ENCODE measurements at places on chromosomes 3 and 15.

DNA sequence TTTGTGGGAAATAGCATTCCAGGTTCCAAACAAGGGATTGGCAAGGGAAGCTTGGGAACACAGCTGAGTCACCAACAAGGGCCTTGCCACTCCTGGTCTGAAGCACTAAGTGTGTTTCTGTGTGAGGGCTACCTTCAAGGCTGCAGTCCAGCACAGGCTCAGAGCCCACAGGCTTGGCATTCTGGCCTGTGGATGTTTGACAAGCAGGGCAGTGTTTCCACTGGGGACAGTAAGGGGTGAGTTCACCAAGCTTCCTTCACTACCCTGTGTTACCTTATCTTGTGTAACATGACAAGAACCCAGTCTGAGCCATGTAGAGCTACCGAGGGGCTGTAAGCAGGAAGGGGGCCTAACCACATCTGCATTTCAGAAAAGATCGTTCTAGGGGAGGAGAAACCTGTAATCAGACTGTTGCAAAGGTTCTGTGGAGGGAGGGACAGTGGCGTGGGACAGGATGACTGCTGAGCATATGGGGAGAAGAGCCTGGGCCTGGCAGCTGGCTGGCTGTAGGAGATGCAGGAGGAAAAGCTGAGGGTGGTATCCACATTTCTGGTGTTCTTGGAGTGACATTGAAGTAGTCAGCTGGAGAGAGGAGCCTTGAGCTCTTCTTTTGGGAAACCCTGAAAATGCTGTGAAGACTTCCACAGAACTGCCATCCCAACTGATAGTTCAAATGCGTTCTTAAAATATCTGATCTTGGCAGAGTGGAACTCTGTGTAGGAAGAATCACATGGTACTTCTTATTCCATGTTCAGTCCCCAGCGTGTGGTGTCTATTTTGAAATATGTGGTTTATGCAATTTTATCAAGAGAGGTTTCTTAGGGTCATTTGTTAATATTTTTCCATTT lies 61.3 kb downstream of the CTDSPL start:
- no peaks in the 10 kb centered on the region for H3K27me3 ChIP-seq
- no peaks in the 10 kb centered on the region for H3K4me1 ChIP-seq
- H3K4me3 ChIP-seq, result no peak overlapping the region
- H3K36me3 ChIP-seq, result no peaks in the 10 kb centered on the region
- DNase-seq, result no peak
- no peak overlapping the region for H3K27ac ChIP-seq

DNA sequence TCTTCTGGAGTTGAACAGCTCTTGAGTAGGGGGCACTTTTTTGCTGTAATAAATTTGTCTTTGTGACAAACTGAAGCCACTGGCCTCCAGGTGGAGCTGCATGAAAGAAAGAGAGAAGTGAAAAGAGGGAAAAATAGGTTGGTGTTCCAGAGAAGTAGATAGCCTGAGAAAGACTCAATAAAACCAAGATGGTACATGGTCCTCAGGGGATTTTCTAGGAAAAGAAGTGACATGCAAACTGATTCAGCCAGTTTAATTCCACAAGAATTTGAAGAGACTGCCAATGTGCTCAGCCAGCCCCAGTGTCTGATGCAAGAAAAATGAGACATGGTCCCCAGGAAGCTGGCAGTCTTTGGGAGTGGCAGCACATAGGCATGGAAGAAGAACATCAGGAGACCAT lies 152.7 kb downstream of the CD47 start:
- H3K27me3 ChIP-seq, result peaks cover 2% of the 10 kb centered on the region
- no peaks in the 10 kb centered on the region for H3K4me1 ChIP-seq
- H3K27ac ChIP-seq, result no peak overlapping the region

DNA sequence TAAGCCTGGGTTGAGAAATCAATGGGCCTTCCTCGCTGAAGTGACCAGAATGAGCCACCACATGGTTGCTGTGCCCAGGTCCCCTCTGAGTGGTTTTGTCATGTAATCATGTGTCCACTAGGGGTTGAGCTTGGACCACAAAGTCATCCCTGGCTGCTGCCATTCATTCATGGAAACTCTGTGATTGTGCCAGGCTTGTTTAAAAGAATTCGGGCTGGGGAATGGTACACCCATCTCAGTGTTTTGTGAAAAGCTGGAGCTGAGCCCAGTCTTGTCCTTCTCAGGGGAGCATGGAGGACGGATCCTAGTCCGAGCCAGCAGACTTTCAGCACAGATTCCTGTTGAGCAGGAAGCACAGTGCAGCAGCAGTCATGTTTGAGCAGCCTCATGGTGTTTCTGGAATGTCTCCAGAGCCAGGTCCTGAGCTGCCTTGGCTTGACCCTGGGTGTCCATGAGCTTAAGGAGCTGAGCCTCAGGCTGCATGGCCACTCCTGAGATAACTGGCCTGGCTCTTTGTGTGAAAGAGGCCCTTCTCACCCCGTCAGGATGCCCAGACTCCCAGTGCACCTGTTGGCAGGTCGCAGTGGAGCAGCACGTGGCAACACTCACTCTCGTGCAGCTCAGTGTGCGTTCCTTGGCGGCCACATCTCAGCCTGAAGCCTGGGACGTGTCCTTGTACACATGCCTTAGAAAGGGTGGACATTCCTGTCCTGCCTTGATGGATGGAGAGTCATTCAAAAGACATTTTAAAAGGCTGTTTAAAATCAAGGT lies 260.3 kb upstream of the TPM1 start:
- H3K4me3 ChIP-seq, result no peak overlapping the region
- H3K36me3 ChIP-seq, result no peaks in the 10 kb centered on the region
- peaks cover 1% of the 10 kb centered on the region for H3K27me3 ChIP-seq
- no peaks in the 10 kb centered on the region for H3K4me1 ChIP-seq

- H3K4me1 ChIP-seq, result no peaks in the 10 kb centered on the region
- no peak overlapping the region for H3K4me3 ChIP-seq
- DNase-seq, result no peak
Observed at GRCh38 chr3:172009803-172010202, 29.6 kb upstream of the FNDC3B start.

DNA sequence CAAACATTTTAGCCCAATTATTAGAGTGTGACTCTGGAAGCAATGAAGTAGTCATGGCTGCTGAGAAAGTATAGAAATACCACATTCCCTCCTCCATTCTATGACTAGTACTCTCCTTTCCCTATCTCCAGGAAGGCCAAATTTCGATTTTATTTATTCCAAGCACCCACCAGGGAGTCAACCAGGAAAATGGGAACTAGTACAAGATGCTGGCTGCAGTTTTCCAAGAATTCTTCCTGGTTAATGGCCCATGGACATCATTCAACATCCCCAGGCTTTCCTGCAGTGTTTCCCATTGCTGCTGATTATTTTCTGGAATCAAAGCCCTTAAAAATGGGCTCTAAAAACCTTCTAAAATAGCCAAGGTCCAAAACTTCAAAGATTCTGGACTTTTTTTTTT lies 247.9 kb upstream of the STT3B start:
- H3K27ac ChIP-seq, result no peak overlapping the region
- no peak for DNase-seq
- H3K4me1 ChIP-seq, result no peaks in the 10 kb centered on the region
- no peaks in the 10 kb centered on the region for H3K36me3 ChIP-seq

GRCh38 chr3:166283840-166284239 lies 446.6 kb upstream of the BCHE start:
- H3K27me3 ChIP-seq, result no peaks in the 10 kb centered on the region
- no peak overlapping the region for H3K4me3 ChIP-seq
- DNase-seq, result no peak
- no peak overlapping the region for H3K27ac ChIP-seq
- H3K36me3 ChIP-seq, result no peaks in the 10 kb centered on the region
- no peaks in the 10 kb centered on the region for H3K4me1 ChIP-seq

GRCh38 chr3:24299246-24299805 lies 195.3 kb downstream of the THRB start:
- DNase-seq, result no peak
- no peak overlapping the region for H3K27ac ChIP-seq
- no peak overlapping the region for H3K4me3 ChIP-seq
- H3K27me3 ChIP-seq, result no peaks in the 10 kb centered on the region

DNA sequence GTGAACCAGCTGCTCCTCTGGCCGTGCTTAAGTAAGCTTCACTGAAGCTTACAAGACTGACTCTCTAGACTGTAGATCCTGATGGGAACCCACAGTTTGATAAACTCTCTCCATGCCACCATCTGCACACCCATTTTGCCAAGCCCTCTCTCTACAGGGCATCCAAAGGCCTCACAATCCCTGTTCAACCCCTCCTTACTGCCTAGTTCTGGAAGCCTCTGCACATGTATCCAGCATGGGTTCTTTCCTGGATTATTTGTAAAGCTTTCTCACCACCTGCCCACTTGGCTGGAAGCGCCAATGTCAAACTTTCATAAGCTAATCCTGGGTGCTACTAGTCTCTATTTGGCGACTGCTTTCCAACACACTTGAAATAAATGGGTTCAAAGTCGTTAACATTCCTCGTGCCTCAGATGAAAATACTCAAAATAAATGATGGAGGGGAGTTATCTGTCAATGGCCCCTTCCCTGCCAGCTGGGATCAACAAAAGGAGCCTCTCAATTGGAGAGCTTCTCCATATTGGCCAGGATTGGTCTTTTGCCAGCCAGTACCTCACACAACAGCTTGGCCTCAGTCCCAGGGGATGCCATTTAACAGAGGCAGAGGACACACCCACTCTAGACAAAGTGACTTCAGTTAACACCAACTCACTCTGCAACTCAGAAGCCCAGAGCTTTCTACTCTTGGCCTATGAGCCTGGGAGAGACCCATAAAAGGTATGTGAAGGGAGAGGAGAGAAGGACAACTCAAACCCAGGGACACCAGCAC lies 48.1 kb downstream of the SH3BP5 start:
- DNase-seq, result no peak
- peaks cover 47% of the 10 kb centered on the region for H3K4me1 ChIP-seq

DNA sequence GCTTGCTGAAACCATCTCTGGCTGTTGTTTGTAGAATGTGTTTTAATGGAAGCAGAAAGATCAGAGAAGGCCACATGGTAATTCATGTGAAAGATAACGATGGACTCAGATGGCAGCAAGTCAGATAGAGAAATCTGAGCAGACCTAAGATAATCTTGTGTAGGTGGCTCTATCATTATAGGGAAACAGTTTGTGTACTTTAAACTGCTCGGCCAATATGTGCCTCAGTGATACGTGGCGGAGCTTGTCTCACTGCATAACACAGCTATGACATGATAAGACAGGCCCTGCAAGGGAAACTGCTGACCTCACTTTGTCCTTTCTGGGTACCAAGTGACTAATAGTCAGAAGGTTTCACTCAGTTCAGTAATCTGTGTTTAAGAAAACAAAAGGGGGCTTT lies 51.0 kb downstream of the MME start:
- H3K4me1 ChIP-seq, result peaks cover 4% of the 10 kb centered on the region
- no peaks in the 10 kb centered on the region for H3K27me3 ChIP-seq
- no peak overlapping the region for H3K27ac ChIP-seq
- DNase-seq, result no peak
- no peaks in the 10 kb centered on the region for H3K36me3 ChIP-seq

DNA sequence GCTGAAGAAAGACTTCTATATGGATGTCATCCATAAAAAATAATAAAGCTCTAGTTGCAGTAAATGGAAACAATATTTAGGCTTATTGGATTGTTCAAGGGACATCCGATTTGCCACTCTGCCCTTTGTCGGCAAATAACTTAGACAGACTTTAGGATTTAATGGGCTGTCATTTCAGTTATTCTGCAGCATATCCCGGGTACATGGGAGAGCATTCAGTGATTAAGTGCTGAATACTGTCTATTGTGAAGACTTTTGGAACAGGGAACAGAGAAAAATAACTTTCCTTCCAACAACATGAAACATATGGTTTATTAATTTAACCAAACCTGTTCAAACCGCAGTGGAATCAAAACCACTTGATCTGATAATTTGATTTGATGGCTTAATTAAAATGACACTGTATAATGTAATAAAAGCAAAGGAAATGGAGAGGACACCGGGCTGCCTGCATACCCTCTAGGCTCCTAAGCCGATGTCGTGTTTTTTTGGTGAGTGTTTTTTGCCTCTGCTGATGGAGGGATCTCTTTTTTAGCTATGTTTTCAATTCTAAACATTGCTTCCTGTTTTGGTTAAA lies 199.3 kb downstream of the FEZF2 start:
- DNase-seq, result no peak
- peaks cover 1% of the 10 kb centered on the region for H3K36me3 ChIP-seq
- no peak overlapping the region for H3K27ac ChIP-seq
- no peaks in the 10 kb centered on the region for H3K4me1 ChIP-seq

GRCh38 chr3:82202269-82202668 lies 440.8 kb upstream of the GBE1 start:
- no peak overlapping the region for H3K4me3 ChIP-seq
- no peak for DNase-seq
- no peaks in the 10 kb centered on the region for H3K27me3 ChIP-seq
- H3K27ac ChIP-seq, result no peak overlapping the region
- no peaks in the 10 kb centered on the region for H3K36me3 ChIP-seq
- no peaks in the 10 kb centered on the region for H3K4me1 ChIP-seq

- no peaks in the 10 kb centered on the region for H3K27me3 ChIP-seq
- H3K4me3 ChIP-seq, result no peak overlapping the region
- H3K27ac ChIP-seq, result no peak overlapping the region
- no peak for DNase-seq
Observed at GRCh38 chr3:112375117-112375516, 42.2 kb downstream of the CD200 start.

- peaks cover 10% of the 10 kb centered on the region for H3K27me3 ChIP-seq
- no peak overlapping the region for H3K27ac ChIP-seq
- no peak overlapping the region for H3K4me3 ChIP-seq
- H3K36me3 ChIP-seq, result peaks cover 4% of the 10 kb centered on the region
Observed at GRCh38 chr3:43041517-43041916, 62.4 kb downstream of the GASK1A start.

DNA sequence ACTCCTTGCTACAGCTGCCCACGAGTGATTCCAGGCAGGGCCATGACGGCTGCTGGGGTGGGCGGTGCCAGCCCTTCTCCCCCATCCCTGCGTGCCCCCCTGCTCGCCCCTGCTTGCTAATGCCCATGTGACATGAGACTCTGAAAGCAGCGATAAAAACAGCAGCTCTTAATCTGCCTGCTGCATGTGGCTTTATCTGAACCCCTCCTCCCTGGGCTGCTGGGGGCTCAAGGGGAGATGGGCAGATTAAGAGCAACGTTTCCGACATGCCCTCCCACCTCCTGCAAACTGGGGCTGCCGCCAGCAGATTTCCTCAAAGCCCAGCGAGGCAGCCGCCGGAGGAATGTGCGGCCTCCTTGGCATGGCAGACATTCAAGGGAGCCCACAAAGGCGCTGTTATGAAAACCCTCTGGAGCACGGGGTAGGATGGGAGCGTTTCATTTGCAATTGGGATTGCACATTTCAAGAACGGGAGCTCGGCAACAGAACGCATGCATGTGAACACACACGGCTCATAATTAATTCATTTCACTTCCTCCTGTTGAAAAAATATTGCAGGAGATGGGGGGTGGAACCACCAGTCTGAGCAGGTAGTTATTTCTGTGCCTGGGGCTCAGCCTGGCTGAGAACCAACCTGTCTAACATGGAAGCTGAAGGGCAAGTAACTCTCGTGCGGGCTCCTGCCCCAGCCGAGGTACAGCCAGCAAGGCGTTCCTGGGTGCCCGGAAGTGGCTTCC lies 504.2 kb upstream of the PROK2 start:
- peak overlapping the region; percentile 73 for H3K4me3 ChIP-seq
- H3K36me3 ChIP-seq, result no peaks in the 10 kb centered on the region
- peak; percentile 25 for DNase-seq
- H3K27ac ChIP-seq, result no peak overlapping the region

Data from memory B cell (primary cell).